Smooth muscle cell of bladder (primary cell): ENCODE measurements at places on chromosomes 11 and 22. TPM values are rescaled to one million over a fixed set of nuclear protein-coding genes. Genes with fewer than 3 reads are reported as not detected.

The MAPK8IP2 gene
- 0.28 TPM in 2 replicates for total RNA-seq

The AQP11 gene
- total RNA-seq, result 2.8 and 6.0 TPM in 2 replicates

The MMP7 gene
- total RNA-seq, result not detected in 2 replicates

The LMO1 gene
- not detected in 2 replicates for total RNA-seq

The MS4A8 gene
- not detected in 2 replicates for total RNA-seq

The TBX1 gene
- total RNA-seq, result not detected in 2 replicates

The LRRC56 gene
- 0.55 and 0.85 TPM in 2 replicates for total RNA-seq

The TTC36 gene
- 0.43 and 0.46 TPM in 2 replicates for total RNA-seq

The FOLR1 gene
- not detected in 2 replicates for total RNA-seq

The MICAL2 gene
- 78.8 and 118 TPM in 2 replicates for total RNA-seq

The RIC3 gene
- total RNA-seq, result not detected in 2 replicates
